ENCODE measurements at places on chromosomes 16 and 17. TPM values are rescaled to one million over a fixed set of nuclear protein-coding genes. Genes with fewer than 3 reads are reported as not detected.
A peak's percentile ranks its signal among the peaks of the same experiment; 100 is the strongest.

COX4I1 gene
- total RNA-seq, result 520 TPM

SCN4A gene
- 5.8 TPM for total RNA-seq

KIF19 gene
- total RNA-seq, result 0.18 TPM

GRCh38 chr17:40230670-40231069, 11.6 kb downstream of the WIPF2 start:
- H3K27me3 ChIP-seq, result no peaks in the 10 kb centered on the region
- no peak overlapping the region for H3K4me3 ChIP-seq
- H3K27ac ChIP-seq, result no peak overlapping the region

DNA sequence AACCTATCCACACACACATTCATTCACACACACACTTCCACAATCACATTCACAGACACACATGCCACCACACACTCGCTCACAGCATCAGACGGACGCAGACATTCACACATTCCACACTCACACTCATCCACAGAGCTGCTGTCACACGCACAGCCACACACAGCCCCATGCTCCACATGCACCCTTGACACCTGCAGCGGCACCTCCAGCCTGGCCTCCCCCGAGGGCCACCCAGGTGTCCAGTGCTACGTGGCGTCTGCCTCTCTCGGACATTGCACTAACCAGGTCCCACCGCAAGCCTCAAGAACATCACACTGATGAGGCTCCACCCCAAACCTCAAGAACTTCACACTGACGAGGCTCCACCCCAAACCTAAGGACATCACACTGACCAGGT, 155.2 kb downstream of the RBFOX3 start:
- no peak for DNase-seq
- H3K36me3 ChIP-seq, result no peaks in the 10 kb centered on the region
- no peak overlapping the region for H3K4me3 ChIP-seq
- no peak overlapping the region for H3K27ac ChIP-seq
- no peaks in the 10 kb centered on the region for H3K4me1 ChIP-seq
- H3K27me3 ChIP-seq, result no peaks in the 10 kb centered on the region

GRCh38 chr16:3400446-3400778, 392 bp downstream of the ZSCAN32 start:
- peak overlapping the region; percentile 82 for H3K4me3 ChIP-seq
- H3K27me3 ChIP-seq, result no peaks in the 10 kb centered on the region
- no peak for DNase-seq
- no peaks in the 10 kb centered on the region for H3K4me1 ChIP-seq

DNA sequence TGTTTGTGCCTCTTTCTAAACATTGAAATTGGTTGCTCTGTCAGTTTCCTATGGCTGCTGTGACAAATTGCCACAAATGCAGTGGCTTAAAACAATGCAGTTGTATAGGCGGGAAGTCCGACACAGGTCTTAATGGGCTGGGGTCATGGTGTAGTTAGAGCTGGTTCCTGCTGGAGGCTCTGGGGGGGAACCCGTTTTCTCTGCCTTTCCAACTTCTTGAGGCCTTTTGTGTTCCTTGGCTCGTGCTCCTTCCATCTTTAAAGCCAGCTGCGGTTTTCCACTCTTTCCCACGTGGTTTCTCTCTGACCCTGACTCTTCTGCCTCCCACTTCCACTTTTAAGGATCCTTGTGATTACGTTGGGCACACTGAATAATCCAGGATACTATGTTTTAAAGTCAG, 12.5 kb downstream of the EPN2 start:
- H3K4me1 ChIP-seq, result 0 out of 2 replicates have a peak, but pooled peaks cover 2% of the 10 kb centered on the region
- H3K27me3 ChIP-seq, result no peaks in the 10 kb centered on the region
- H3K27ac ChIP-seq, result no peak overlapping the region
- H3K36me3 ChIP-seq, result peaks cover 19% of the 10 kb centered on the region
- no peak overlapping the region for H3K4me3 ChIP-seq
- no peak for DNase-seq

GRCh38 chr16:4019371-4019791, 96.9 kb downstream of the ADCY9 start:
- no peaks in the 10 kb centered on the region for H3K27me3 ChIP-seq
- no peak overlapping the region for H3K4me3 ChIP-seq
- H3K36me3 ChIP-seq, result no peaks in the 10 kb centered on the region
- peaks cover 4% of the 10 kb centered on the region for H3K4me1 ChIP-seq

- H3K36me3 ChIP-seq, result no peaks in the 10 kb centered on the region
- no peak overlapping the region for H3K27ac ChIP-seq
- no peaks in the 10 kb centered on the region for H3K4me1 ChIP-seq
- DNase-seq, result no peak
- no peak overlapping the region for H3K4me3 ChIP-seq
Measured at GRCh38 chr16:79703066-79703465, 102.5 kb upstream of the MAF start.

DNA sequence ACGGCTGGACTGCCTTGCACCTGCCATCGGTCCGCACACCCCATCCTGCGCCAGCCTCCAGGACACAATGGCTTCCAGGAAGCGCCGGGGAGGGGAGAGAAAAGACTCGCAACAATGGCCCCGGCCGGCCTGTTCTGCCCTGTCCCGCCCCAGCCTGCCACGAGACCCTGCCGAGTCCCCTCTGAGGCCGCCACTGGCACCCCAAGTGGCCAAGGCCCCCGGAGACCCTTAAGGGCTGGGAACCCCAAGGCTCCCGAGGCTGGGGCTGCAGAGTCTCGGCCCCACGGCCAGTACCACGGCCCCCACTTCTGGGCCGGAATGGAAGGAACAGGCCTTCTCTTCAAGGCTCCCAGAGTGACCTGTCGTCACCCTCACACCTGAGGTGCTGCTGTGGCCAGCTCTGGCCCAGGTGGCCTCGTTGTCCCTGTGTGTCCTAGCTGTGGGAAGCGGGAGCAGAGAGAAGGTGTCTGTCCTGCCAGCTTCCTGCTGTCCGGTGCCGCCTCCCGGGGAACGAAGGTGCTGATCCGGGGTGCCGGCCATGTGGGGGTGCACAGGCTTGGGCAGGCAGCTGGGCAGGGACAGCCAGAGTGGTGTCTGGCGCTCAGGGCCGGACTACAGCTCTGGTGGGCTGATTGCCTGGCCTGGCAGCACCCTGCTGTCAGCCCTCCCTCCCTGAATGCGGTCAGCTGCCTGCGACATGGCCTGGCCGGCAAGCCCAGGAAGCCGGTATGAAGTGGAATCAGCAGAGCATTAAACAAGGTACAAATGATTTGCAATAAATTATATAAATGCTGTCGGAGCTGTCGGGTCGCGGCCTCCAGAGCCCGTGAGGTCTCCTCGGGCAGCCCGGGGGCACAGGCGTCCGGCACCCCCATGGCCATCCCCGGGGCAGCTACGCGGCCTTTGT, 8.2 kb upstream of the CACNA1H start:
- peaks cover 4% of the 10 kb centered on the region for H3K36me3 ChIP-seq
- no peaks in the 10 kb centered on the region for H3K4me1 ChIP-seq
- H3K27me3 ChIP-seq, result no peaks in the 10 kb centered on the region

- DNase-seq, result no peak
- no peak overlapping the region for H3K27ac ChIP-seq
- no peaks in the 10 kb centered on the region for H3K4me1 ChIP-seq
- H3K27me3 ChIP-seq, result no peaks in the 10 kb centered on the region
Measured at GRCh38 chr16:66585481-66586239, 6.4 kb downstream of the CMTM2 start.

GRCh38 chr17:77256710-77257109, 115.9 kb downstream of the SEC14L1 start:
- no peaks in the 10 kb centered on the region for H3K4me1 ChIP-seq
- no peak for DNase-seq
- no peak overlapping the region for H3K4me3 ChIP-seq

DNA sequence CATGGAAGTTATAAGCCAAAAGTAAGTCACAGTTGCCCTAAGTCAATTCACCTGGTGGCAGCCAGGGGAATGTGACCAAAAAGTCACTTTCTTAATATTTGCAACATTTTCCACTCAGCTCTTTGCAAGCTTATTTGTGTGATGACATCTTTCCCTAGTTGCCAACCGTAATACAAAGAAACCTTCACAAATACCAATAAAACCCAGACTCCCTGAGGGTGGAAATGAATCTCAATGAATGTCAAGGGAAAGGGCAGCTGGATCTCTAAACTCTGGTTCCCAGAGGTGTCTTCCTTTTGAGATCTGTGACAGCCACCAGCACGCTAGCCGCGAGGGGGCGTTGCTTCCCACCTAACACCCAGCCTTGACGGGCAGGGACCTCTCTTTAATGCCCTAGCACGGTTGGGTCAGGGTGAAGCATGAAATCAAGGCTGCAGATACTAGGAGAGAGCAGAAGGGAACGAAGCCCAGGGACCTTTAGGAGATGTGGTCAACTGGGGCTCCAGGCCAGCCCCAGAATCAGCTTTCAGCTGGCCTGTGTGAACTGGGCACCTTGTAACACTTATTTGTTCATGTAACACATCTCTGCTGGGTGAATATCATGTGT, 82.2 kb downstream of the CMC2 start:
- H3K4me3 ChIP-seq, result no peak overlapping the region
- H3K27ac ChIP-seq, result no peak overlapping the region
- H3K27me3 ChIP-seq, result no peaks in the 10 kb centered on the region
- no peaks in the 10 kb centered on the region for H3K4me1 ChIP-seq

DNA sequence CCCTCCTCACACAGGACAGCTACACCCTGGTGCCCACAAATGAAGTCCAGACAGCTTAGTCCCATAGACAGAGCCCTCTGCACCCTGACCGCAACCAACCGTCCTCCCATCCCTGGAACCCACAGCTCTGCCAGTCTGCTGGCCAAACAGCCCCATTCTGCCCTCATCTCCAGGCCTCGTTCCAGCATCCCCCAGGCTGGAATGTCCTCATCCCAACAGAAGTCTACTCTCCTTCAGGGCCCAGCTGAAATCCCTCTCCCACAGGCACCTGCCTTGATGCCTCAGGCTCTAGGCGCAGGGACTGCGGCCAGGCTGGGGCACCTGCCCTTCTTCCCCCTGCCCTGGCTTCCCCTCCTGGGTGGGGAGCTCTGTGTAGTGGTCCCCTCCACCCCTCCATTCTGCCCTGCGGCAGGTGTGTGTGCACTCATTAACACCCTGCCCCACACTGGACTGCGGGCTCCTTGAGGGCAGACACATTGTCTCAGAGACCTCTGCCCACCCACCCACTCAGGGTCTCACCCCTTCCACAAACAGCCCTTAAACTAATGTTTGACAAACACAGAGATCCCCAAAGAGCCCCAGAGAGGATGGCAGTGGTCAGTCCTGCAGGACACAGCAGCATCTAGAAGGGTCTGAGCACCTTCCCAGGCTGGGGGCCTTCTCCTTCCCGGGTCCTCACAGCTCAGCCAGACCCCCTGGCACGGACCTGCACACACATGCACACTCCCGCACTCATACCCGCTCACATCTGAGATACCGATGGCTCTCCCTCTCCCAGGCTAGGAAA, 820 bp downstream of the GRIN2C start:
- H3K4me3 ChIP-seq, result peak overlapping the region; percentile 71
- DNase-seq, result no peak
- H3K27ac ChIP-seq, result no peak overlapping the region
- peaks cover 8% of the 10 kb centered on the region for H3K36me3 ChIP-seq
- 0 out of 2 replicates have a peak, but pooled peaks cover 2% of the 10 kb centered on the region for H3K4me1 ChIP-seq

Data from H9 (cell line).